NCI-H187 (cell line): ENCODE measurements at places on chromosomes 12 and 14.
A peak's percentile ranks its signal among the peaks of the same experiment; 100 is the strongest.

GRCh38 chr12:121831571-121832245, 27.0 kb downstream of the HPD start:
- no peak for DNase-seq

- DNase-seq: no peak
Observed at GRCh38 chr12:66538970-66539369, 139.9 kb downstream of the GRIP1 start.

DNA sequence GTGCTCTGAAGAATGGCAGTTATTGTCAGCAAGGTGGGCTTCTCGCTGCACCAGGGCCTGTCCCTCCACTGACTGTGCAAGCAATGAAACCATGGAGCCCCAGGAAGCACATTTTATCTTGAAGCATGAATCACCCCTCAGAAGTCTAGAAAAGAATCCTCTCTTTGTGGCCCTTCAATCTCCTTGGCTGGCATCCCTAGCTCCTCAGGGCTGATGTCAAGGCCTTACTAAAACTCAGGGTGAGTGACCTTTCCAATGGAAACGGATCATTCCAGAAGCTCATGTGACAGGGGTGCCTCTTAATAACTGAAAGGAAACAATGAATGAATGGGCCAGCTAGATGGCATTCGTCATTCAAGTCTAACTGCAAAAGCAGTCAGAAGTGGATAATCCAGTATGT, 22.3 kb upstream of the PLEKHH1 start:
- no peak for DNase-seq

GRCh38 chr14:20478894-20479293, 9.7 kb downstream of the PNP start:
- DNase-seq: no peak

- DNase-seq: no peak
Observed at GRCh38 chr12:30026621-30027234, 243.0 kb upstream of the TMTC1 start.

GRCh38 chr12:70091021-70091521, 152.2 kb upstream of the CNOT2 start:
- DNase-seq: no peak

DNA sequence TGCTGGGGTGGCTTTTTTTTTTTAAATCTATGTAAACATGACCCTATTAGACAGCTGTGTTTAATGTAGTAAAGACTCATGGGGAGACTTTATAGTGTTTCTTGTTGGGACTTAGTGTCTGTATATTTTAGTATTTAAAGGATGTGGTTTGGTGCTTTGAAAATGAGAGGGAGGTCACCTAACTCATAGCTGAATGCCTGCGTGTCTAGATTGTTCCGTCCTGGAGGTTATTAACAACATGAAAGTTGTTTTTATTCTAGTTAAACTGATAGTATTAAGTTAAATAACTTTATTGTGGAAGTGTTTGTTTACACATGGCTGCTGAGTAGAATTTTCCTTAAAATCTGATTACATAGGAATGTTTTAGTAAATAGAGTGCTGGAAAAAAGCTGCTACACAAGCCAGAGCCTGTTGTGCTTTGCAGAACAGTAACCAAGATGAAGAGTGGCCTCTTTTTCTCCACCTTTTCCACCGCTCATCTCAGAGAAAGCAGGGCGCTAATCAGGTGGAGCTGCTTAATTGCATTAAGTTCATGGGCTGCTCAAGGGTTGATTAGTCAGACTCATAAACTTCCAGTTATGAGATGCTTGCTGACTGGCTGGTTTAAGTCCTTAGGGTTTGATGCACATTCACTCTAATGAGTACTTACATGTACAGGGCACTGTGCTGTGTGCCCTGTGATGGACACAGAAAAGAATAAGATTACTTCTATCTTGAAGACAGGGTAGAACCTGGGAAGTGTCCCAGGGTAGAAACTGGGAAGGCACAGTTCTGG, 62.7 kb downstream of the FBXO34 start:
- no peak for DNase-seq

- no peak for DNase-seq
Observed at GRCh38 chr14:90804292-90805083, 11.7 kb downstream of the TTC7B start.

DNA sequence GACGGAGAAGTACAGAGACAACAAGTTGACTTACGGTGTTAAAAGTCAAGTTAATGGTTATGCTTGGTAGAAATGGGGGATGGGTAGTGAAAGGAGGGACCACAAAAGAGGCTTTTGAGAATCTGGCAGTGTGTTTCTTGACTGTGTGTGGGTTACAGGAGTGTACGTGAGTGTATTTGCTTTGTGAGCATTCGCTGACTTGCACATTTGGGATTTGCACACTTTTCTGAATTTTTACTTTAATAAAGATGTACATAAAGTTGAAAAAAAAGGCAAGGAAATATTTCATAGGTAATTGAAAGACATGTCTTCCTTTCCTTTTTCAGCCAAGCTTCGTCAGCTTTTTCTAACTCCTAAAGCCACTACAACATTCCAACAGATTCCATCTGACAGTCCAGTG, 28.6 kb upstream of the CCDC91 start:
- no peak for DNase-seq

DNA sequence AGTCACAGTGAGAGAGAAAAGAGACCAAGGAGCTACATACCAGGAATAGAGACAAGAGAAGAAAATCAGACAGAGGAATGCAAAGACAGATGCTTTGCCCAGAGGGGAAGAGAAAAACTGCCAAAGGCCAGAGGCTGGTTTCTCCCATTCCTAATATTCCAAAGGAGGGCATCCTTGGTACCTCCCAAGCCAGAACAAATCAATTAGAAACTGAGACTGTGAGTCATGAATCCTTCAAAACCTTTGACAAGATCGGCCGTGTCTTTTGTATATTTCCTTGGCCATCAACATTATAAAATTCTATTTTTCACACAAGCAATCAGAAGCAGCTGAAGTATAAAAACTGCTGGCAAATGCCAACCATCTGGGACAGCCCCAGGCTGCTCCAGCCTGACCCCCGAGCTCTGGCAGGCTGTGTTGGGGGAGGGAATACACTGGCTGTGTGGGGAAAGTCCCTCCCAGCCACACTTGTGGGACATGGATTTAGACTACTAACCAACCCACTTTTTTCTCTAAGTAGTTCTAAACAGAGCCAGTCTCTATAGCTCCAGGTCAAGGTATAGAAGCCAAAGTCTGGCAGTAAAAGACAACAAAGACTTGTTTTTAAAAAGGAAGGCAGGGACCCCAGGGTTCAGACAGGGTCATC, 13.7 kb downstream of the POMT2 start:
- DNase-seq: no peak

- no peak for DNase-seq
Observed at GRCh38 chr14:89771251-89771650, 183.3 kb downstream of the EFCAB11 start.

DNA sequence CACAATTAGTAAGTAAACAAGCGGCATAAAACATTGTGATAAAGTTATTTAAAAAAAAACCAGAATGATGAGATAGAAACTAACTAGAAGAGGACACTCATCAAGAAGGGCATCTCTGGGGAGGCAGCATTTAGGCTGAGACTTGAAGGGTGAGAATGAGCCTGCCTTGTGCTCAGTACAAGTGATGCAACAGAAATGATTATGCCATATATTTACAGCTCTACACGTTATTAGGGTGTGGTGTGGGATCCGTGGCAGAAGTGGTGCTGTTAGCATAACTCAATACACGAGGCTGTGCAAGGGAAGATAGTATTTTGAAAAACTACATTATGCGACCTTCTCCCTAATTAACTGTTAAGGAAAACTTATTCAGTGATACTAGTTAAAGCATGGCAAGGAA, 178.5 kb upstream of the ATF7IP start:
- no peak for DNase-seq

DNA sequence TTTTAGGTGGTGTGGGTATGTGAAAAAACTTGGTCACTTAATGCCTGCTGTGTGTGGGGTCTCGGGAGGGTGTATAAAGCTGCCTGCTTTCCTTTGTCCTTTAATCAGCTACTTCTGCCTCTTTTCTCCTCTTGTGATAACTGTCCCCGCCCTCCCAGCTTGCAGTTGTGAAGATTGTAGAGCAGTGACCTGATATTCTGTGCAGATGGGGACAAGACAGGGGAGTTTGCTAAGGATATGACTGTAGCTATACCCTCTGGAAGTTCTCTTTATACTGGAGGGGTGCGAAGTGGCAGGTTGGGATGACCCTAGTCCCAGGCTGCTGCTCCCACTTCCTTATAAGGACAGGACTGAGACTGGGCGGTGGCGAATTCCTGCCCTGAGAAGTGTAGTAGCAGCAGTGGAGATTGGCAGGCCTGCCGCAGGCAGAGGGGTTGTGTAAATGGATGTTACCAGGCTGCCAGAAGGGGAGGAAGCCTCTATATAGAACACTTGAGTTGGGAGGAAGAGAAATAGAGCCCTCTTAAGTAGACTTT, 835 bp downstream of the MYL6 start:
- DNase-seq: no peak

- DNase-seq: no peak
Observed at GRCh38 chr12:8057839-8058238, 8.3 kb downstream of the C3AR1 start.

GRCh38 chr12:12790956-12791355, 5.5 kb downstream of the APOLD1 start:
- no peak for DNase-seq

DNA sequence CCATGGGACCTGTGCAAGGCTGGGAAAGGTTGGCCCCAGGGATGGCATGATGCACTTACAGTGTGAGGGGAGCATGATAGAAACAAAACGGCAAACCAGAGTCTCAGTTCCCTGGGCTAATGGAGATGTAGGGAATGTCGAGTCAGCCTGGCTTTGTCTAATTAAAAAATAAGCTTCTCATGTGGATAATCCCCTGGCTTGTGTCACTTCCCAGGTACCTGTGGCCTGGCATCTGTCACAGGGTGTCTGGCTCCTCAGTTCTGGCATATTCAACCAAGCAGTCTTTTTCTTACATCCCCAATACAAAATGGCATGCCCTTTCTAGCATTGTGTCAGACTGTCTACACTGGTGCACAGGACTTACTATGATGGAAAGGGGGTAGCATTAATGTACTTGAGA, 261.4 kb downstream of the GRIN2B start:
- no peak for DNase-seq

- DNase-seq: no peak
Observed at GRCh38 chr12:111196532-111196931, 172.4 kb downstream of the PHETA1 start.

- peak; percentile 53 for DNase-seq
Observed at GRCh38 chr12:92466391-92467305, 236.1 kb upstream of the PLEKHG7 start.

DNA sequence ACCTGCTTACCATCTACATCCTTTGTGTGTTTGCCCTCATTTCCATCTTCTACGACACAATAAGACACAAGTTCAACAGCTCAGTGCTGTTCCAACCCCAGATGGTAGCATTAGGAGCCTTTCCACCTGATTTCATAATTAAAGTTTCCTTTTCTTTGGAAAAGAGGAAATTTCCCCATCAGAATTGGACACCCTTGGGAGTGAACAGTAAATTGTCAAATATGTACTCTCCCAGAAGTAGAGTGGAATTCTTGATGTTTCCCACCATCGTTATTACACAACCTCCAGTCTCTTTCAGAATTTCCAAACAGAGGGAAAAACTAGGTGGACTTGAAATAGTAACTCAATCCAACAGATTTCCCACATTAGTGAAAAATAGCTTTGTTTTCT, 337.6 kb upstream of the OR4E1 start:
- DNase-seq: no peak

GRCh38 chr12:116595186-116595585, 36.0 kb downstream of the MAP1LC3B2 start:
- DNase-seq: no peak

GRCh38 chr12:94510128-94510527, 50.5 kb upstream of the CEP83 start:
- DNase-seq: no peak

DNA sequence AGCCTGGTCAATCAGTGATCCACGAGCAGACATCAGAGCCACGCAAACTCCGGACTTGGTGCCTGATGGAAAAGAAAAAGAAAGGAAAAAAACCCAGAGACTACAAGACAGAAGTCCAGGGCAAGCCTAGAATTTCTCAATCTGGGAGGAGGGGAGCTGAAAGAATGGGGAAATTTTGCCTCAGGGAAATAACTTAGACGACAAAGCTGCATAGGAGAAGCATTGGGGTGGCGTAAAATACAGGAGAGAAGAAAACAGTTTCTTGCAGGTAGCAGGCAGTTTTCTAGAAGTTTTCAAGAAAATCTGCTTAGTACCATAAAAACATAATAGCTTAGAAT, 2.6 kb upstream of the SLC11A2 start:
- DNase-seq: no peak

GRCh38 chr12:74538491-74539258, 1.0 kb downstream of the ATXN7L3B start:
- DNase-seq: no peak

- no peak for DNase-seq
Observed at GRCh38 chr14:64906022-64906421, 8.2 kb upstream of the CHURC1 start.

- no peak for DNase-seq
Observed at GRCh38 chr14:99729991-99730875, 46.1 kb downstream of the CYP46A1 start.

GRCh38 chr12:91492648-91493047, 310.0 kb upstream of the DCN start:
- DNase-seq: no peak

GRCh38 chr12:47366157-47366556, 286.4 kb upstream of the AMIGO2 start:
- no peak for DNase-seq

DNA sequence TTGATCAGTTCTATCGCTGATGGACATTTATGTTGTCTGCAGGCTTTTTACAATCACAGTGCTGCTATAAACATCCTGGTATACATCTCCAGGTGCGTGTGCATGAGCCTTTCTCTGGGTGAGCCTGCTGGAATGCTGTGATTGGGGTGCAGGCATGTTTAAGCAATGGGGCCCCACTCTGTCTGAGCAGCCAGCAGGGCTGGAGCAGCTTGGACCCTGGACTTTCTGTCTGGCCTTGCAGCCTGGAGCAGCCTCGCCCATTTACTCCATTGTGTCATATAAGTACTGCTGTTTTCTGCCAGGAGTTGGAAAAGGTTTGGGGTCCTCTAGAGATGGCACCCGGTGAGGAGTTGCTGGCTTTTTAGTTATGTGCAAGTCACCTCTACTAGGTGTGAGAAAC, 199.0 kb downstream of the KIF26A start:
- no peak for DNase-seq

DNA sequence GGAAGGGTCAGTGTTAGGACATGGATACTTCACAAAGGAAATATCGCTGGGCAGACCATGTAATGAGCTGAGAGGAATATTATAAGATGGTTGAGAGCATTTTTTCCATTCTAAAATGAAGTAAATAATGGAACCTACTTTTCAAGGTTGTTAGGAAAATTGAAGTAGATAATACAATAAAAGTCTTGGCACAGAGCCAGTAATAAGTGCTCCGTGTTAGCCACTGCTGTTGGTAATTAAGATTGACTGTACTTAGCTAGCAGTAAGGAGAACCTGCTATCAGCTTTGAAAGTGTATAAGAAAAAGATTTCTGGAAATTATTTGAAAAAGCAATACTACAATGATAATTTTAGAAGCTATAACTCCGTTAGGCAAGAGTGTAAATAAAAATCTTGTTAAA, 77.6 kb downstream of the SCAF11 start:
- DNase-seq: no peak

DNA sequence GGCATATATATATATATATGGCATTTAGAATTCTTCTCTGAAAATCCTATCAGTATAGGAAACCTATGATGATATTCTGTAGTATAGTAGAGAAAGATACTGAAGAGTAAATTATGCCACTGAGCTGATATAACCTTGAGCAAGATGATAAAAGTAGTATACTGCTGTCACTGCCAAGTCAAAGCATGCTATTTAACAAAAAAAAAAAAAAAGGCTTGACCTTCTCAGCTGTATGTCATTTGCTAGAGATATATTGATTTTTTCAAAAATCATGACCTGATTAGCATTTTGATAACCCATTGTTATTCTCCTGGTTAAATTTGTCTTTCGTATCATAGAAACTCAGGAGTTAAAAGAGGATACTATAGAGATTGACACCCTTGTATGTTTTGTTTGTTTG, 299.4 kb downstream of the ADAMTS20 start:
- no peak for DNase-seq
